ENCODE measurements at places on chromosomes 11 and 22.

DNA sequence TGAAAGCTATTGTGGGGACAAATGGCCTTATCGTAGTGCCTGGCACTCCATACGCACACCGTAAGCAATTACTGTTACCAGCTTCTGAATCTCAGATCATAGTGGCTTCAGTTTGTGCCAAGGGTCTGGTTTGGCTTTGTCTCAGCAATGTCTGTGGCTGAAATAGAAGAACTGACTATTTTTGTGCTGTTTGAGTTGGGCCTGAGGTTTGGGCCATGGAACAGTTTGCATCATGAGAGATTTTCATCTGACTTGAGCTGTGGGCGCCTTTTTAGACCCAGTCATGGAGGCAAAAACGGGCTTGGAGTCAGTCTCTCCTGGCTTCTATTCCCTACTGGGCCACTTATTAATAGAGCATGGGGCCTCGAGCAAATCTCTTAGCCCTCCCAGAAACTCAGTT lies 121.1 kb upstream of the CRYBB3 start:
- DNase-seq: no peak

DNA sequence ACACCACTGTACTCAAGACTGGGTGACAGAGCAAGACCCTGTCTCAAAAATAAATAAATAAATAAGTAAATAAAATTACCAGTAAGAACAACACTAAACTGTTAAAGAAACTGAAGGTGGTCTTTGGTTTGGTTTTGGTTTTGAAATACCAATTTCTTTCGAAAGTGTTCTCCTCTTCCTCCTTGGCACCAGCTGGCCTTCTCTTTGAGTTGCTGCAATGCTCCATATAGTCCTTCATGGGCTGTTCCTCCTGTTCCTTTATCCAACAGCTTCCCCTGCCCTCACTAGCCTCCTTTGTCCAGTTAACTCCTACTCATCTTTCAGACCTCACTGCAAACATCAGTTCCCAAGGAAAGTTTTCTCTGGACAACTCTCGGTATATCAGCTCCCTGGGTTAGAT lies 5.0 kb upstream of the UVRAG start:
- DNase-seq: no peak

- no peak for DNase-seq
These were observed 24.8 kb downstream of the FAM118A start for GRCh38 chr22:45334528-45334927.

DNA sequence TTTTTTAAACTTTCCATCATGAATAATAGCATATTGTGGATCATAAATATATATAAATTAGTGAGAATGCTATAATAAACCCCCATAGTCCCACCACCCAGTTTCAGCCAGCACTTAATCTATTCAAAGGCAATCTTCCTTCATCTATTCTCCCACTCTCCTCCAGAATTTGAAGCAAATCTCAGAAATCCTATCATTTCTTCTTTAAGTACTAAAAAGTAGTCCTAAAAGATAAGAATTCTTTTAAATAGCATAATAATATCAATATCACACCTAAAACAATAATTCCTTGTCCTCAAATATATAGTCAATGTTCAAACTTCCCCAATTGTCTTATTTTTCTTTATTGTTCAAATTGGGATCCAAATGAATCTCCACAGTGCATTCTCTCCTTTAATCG lies 24.6 kb upstream of the ROBO3 start:
- DNase-seq: no peak

- DNase-seq: no peak
These were observed 30.1 kb upstream of the CAT start for GRCh38 chr11:34408580-34409172.

DNA sequence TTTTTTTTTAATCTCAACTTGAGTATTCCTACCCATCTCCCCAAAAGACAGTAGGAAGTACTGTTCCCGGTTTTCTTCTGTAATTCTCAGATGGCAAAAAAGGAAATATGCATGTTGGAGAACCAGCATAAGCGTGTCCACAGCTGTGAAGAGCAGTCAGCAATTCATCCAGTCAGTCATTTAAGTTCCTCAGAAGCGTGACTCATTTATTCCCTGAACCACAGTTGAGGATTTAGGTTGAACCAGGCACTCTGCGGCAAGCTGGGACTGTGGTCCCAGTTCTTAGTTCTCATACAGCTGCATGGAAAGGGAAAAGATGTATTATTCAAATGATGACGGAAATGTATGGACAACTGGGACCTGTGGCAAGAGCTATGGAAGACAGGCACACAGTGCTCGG lies 61.0 kb upstream of the MYO18B start:
- no peak for DNase-seq

- no peak for DNase-seq
These were observed 86.7 kb downstream of the ARHGAP8 start for GRCh38 chr22:44839061-44839460.

GRCh38 chr11:35210876-35211546 lies 72.0 kb downstream of the CD44 start:
- no peak for DNase-seq

- DNase-seq: no peak
These were observed 30.5 kb downstream of the MUC2 start for GRCh38 chr11:1105183-1105565.

DNA sequence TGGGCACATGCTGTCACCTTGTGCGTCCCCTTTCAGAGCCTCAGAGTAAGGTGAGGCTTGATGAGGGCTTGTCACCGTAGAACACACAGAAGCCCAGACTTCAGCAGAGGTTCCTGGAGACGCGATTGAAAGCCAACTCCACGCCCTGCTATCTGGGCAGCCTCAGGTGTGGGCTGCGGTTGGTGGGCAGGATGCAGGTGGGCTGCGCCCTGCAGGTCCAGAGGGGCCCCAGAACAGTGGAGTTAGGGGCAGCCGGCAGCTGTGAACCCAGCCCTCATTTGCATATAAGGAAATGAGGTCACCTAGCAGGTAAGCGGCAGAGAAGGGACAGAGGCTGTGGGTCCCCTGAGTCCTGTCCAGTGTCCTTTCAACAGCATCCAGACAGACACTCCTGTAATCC lies 15.4 kb downstream of the PHLDA2 start:
- DNase-seq: no peak

GRCh38 chr11:13207665-13208594 lies 69.7 kb upstream of the BMAL1 start:
- DNase-seq: no peak

GRCh38 chr11:95485115-95485900 lies 254.3 kb upstream of the SESN3 start:
- no peak for DNase-seq

DNA sequence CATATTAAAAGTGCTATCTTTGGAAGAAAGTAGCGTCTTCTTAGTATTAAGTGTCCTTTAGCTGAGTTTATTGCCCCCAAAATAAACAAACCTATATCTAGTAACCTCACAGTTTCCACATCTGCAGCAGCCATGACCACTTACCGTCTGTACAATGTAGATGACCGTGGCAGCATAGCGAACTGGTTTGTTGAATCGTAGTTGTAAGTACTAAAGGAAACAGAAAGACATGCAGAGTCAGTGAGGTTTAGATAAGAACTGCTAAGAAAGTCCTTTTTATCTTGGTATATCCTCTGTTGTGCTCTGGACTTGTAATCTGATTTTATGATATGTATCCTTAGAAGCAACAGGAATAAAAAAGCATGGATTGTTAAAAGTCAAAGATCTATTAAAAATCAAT lies 9.4 kb downstream of the SLC5A12 start:
- no peak for DNase-seq

DNA sequence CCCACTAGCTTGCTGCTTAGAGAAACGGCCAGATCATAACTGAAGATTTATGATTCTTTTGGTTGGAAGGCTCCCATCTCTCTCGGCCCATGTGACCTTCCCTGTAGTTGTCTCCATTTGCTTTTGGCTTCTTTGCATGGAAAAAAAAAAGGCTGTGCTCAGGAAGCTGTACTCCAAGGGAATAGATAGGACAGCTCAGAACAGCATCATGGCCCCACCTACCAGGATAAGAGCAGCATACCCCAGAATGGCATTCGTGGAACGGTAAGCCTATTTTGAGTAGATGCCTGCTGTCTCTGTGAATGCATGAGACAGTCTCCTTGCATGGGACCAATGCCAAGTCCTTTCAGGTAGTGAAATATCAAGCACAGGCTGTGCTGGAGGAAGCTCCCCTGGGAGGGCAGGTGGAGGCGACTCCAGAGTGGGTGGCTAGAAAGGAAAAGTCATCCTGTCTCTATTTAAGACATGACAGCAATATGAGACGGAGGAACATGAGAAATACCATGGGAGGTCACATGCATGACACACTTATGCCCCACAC lies 94.1 kb upstream of the AMOTL1 start:
- DNase-seq: no peak

- no peak for DNase-seq
These were observed 177.7 kb downstream of the SNX19 start for GRCh38 chr11:130738611-130739010.

- DNase-seq: no peak
These were observed 88.4 kb upstream of the TEAD1 start for GRCh38 chr11:12585861-12586260.

DNA sequence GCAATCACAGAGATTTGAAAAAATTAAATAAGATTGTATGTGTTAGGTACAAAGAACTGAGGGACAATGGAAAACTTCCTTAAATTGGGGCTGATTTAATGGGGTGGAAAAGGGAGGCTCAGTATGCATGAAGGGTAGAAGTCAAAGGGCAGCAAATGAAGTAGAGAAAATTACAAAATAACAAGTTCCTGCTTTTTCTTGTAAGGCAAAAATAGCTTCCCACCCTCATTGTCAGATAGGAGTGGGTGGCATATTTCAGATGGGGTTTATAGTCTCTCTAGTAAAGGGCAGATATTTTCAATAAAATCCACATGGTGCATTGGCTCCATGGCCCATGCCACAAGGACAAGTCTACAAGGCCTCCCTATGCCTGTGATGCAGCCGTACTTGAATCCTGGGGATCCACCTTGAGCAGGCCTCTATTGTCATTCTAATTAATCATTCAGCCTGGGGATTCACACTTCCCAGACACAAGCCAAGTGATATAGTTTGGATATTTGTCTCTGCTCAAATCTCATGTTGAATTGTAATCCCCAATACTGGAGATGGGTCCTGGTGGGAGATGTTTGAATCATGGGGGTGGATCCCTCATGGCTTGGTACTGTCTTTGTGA lies 36.7 kb upstream of the SESN3 start:
- no peak for DNase-seq

GRCh38 chr11:2838091-2838490 lies 47.5 kb downstream of the CDKN1C start:
- DNase-seq: no peak

DNA sequence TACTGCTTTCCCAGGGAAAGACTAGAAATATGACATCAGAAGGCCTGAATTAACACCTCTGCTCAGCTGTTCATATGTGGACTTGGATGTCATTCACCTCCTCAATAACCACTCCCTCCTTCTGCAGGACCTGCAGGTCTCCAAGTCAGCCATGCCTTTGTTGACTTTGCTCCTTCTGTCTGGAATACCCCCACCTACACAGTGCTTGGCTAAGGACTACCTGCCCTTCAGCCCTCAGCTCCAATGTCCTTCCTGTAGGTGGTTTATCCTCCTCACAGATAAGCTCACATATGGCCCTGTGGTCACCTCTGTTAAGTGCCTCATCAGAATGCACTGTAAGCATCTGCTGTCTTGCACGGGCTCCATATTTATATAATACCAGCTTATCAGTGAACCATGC lies 26.4 kb upstream of the FAT3 start:
- no peak for DNase-seq

GRCh38 chr22:30333707-30334087 lies 7.0 kb upstream of the TBC1D10A start:
- DNase-seq: no peak

DNA sequence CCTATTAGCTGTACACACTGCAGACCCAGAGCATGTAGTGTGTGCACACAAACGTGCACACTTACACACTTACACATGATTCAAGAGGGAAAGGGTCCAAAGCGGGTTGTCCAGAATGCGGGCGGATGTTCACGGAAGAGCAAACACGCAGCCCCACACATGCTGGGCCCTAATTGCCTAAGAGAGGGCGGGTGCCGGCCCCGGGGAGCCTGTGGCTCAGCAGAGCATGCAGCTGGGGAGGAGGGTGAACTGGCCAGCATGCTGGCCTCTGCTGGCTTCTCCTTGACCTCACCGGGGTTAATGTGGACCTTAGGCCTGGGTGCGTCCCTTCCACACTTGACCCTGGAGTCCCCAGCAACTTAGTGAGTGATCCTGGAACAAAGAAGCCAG lies 816.3 kb downstream of the BRD1 start:
- no peak for DNase-seq

DNA sequence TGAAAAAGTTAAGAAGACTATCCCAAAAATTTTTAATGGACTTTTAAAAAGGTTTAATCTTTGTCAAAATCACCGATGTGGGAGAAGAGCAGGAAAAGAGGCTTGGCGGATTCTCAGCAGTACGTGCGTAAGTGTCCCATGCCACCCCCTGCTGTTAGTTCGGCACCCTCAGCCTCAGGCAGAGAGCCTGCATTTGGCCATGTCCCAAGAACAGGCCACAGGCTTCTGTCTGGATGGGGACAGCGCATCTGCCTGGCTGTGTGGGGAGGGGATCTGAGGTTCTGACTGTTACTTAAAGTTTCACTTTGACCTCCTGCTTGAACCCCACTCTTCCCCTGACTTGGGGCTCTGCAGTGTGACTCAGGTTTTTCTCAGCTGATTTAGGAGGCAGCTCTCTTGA lies 35.3 kb downstream of the EXT2 start:
- DNase-seq: no peak

- DNase-seq: no peak
These were observed 25.5 kb upstream of the PDGFB start for GRCh38 chr22:39270280-39270679.

GRCh38 chr11:2540992-2541680 lies 96.3 kb downstream of the KCNQ1 start:
- no peak for DNase-seq

DNA sequence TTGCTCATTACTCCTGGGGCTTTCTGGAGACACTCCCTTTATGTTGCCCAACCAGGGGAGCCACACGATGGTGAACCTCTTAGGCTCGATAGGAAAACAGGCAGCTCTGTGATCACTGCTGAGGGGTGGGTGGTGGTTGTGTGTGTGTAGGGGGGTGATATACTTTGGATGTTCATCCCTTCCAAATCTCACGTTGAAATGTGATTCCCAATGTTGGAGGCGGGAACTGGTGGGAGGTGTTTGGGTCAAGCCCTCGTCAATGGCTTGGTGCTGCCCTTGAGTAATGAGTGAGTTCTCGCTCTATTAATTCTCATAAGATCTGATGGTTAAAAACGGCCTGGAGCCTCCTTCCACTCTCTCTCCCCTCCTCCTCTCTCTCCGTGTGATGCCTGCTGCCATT lies 204.0 kb upstream of the B3GAT1 start:
- no peak for DNase-seq

GRCh38 chr22:50540381-50540780 lies 5.3 kb upstream of the KLHDC7B start:
- no peak for DNase-seq

DNA sequence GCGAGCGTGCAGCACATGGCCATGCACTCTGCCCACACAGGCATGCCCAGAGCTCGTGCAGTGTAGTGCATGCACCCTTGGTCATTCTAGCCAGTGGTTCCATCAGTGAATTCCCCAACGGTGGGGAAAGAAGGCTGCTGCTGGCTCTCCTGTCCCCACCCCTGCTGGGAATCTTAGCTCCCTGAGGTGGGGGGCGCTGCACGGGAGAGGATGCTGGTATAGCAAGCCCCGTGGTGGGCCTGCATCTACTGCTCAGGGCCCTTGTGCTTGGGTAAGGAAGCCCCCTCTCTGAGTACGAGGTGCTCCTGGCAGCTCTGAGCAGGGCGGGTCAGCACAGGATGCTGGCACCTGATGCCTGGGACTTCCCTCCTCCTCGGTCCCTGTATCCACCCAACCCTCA lies 18.5 kb upstream of the BAIAP2L2 start:
- no peak for DNase-seq

- no peak for DNase-seq
These were observed 26.4 kb upstream of the PANX2 start for GRCh38 chr22:50144005-50144614.

GRCh38 chr11:9004183-9004926 lies 554 bp upstream of the NRIP3 start:
- no peak for DNase-seq
